ENCODE measurements at places on chromosomes 2 and 18.

DNA sequence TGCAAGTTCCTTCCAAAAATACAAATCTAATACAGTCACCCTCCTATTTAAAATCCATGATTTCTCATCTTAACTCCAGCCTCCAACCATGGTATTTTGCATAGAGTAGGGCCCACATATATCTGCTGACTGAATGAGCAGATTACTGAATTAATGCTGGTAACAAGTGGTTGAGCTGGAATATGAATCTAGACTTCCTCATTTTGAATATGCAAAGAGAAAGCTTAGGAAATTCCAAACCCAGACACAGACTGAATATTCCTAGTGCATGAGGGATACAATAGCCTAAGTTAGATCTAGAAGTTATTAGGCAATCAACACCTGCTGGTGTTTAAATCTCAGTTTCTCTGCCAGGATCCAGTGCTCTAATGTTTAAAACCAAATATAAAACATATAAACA is 215.1 kb upstream of the CYP26B1 start:
- DNase-seq: no peak

- no peak for DNase-seq
Measured at GRCh38 chr18:58117786-58118403, 73.9 kb downstream of the NEDD4L start.

DNA sequence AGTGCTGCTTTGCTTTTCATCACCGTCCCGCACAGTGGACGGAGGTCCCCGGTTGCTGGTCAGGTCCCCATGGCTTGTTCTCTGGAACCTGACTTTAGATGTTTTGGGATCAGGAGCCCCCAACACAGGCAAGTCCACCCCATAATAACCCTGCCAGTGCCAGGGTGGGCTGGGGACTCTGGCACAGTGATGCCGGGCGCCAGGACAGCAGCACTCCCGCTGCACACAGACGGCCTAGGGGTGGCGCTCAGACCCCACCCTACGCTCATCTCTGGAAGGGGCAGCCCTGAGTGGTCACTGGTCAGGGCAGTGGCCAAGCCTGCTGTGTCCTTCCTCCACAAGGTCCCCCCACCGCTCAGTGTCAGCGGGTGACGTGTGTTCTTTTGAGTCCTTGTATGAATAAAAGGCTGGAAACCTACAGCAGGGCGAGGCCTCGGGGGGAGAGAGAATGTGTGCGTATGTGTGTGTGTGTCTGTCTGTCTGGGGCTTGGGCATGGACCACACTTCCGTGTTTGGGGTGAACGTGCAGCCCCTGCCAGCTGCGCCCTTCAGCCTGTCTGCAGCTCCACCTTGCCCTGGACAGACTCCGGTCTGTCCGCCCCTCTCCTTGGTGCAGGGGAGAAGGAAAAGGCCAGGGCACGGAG is 32.3 kb downstream of the GPC1 start:
- DNase-seq: no peak

DNA sequence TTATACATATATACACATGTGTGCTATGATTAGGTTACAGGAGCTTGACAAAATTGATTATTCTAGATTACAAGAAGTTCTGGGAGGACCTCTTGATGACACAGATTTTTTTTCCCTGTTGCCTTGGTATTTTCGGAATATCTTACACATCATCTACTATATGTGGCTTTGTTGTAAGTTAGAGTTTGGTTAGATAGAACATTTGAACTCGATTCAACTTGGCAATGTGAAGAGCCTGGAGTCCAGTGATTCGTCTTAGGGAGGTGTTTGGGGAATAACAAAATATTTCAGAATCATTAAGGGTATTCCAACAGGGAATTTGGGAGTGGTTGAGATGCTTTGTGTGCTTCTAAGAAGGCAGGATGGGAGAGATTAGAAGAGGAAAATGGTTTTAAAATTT is 39.3 kb upstream of the EFEMP1 start:
- no peak for DNase-seq

DNA sequence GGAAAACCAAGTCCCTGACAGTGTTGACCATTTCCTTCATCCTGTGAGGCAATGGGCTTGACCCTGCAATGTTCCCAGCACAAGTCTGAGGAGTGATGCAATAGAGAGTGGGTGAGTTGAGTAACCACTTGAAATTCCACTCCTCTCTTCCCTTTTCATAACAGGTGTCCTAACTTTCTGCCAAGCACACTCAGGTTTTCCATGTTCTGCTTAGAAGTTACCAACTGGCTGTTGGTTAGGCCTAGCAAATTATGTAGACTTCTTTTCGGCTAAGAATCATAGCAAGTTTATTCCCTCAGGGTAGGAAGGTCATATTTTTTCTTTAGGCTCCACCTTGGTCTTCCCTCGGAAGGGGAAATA is 11.5 kb downstream of the GNLY start:
- DNase-seq: no peak

DNA sequence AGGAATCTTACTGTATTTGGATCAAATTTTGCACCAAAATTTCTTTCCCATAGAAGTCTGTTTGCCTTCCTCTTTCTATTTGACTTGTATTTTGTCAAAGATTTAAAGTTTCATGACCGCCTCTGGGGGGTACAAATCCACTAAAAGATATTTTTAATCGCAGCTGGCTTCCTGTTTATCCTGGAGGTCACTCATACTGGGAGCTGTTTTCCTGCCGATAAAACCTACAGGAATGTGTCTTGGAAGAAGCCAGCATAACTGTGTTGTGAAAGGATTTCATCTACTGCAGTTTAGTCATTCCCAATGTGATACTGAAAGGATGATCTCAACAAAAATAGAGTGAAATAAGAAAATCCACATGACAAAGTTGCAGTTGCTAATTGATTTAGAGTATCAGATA is 184.0 kb downstream of the RIT2 start:
- DNase-seq: no peak

DNA sequence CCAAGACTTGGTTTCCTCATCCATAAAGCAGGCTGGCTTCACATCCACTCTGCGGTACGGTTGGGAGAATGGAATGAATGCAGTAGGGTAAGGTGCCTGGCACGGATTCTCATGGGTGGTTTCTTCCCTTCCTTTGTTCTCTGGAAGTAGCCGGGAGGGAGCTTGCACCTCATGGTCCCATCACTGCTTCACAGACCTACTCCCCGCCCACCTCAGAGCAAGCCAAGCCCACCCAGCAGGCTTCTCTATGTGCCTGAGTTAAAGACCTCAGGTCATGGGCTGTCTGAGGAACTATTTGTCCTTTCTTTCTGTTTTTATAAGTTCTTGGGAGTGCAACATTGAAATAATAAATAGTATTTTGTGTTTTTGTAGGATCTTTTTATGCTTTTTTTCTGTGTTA is 3.5 kb downstream of the DCDC2C start:
- no peak for DNase-seq

GRCh38 chr2:39664888-39665591 is 677 bp upstream of the TMEM178A start:
- DNase-seq: no peak

DNA sequence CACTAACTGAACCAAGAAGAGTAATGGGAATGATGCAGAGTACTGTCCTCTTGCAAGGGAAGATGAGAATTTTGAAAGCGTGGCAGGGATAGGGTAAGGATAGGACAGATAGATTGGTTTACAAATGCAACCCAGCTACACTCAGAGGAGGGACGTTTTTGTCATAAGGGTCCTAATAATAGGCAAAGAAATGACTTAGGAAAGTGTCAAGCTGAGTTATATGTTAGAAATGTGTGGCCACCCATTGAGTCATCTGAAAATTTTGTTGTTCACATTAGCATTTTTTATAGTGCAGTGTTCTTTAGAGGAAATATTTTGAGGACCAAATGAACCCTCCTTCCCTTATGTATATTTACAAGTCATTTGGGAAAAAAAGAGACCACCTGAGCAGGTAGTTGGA is 137.5 kb downstream of the PHLPP1 start:
- DNase-seq: no peak

DNA sequence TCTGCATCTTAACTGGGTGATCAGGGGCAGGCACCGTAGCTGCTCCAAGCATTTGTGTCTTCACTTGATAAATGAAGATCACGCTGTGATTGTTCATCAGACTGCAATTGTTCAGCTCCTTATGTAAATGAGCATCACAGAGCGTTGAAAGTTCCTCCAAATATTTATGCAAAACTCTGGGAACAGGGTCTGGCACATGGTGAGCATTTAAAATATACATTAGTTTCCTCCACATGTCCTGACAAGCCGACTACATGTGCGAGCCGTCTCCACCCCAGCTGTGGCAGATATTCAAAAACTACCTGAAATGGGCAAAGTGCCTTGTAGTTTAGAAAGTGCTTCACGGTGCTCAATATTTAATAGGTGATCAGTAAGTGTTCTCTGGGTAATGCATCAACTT is 175.1 kb upstream of the ID2 start:
- DNase-seq: no peak

GRCh38 chr2:182824056-182824766 is 42.2 kb downstream of the FRZB start:
- DNase-seq: no peak

- DNase-seq: no peak
Measured at GRCh38 chr18:34321066-34321465, 96.4 kb upstream of the NOL4 start.

DNA sequence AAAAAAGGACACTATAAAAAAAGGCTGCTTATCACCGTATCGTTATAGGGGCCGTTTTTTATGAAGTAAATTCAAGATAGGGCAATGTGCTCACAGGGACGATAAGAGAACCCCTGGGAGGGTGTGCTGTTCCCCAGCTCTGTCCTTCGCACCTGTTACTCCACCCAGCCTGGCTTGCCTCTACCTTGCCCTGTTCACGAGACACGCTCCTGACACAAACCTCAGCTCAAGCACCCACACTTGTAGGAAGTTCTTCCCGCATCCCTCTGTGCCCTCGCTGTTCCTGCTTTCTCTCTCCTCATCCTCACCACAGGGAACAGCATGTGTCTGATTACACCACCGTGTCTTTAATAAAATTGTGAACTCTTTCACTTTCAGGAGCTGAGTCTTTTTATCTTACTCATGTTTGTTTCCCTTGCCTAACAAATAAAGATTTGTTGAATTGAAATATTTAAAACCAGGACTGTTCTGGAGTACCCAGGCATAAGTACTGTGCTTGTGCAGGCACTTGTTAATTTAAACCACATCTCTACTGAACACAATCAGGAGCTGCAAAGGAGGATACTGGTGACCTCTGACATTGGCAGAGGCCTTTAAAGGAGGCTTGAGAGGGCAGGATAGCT is 26.0 kb upstream of the KIDINS220 start:
- no peak for DNase-seq

DNA sequence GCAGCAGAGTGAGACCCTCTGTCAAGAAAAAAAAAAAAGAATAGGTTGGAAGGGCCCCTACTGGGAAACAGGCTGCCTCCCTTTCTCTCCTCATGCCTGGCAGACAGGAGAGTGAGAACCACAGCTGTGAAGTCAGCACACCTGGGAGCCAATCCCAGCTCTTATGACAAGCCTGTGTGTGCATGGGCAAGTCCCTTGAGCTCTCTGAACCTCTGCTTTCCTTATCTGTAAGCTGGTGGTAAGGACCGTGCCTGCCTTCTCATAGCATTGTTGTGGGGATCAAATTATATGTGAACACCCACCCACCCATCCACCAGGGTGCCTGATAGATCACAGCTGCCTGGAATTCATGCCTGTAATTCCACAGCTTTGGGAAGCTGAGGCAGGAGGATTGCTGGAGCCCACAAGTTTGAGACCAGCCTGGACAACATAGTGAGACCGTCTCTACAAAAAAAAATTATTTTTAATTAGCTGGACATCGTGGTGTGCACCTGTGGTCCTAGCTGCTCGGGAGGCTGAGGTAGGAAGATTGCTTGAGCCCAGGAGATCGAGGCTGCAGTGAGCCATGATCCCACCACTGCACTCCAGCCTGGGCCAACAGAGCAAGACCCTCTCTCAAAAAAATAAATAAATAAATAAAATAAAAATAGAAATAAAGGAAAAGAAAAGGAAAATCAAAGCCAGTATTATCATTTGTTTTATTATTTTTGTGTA is 66.9 kb upstream of the MCFD2 start:
- no peak for DNase-seq

GRCh38 chr2:108403494-108403893 is 25.7 kb downstream of the SULT1C4 start:
- DNase-seq: no peak

GRCh38 chr2:235049069-235049468 is 97.3 kb downstream of the SH3BP4 start:
- DNase-seq: no peak

GRCh38 chr2:30860003-30860725 is 52.9 kb upstream of the CAPN13 start:
- DNase-seq: no peak

GRCh38 chr18:7608781-7609201 is 41.7 kb downstream of the PTPRM start:
- DNase-seq: no peak

- DNase-seq: no peak
Measured at GRCh38 chr2:88561646-88562388, 65.4 kb downstream of the EIF2AK3 start.

GRCh38 chr2:101149241-101150192 is 1.7 kb downstream of the TBC1D8 start:
- DNase-seq: no peak

GRCh38 chr2:109265369-109265768 is 136.4 kb downstream of the SH3RF3 start:
- no peak for DNase-seq

GRCh38 chr2:137721733-137722132 is 242.5 kb upstream of the HNMT start:
- no peak for DNase-seq

- no peak for DNase-seq
Measured at GRCh38 chr2:240255811-240256703, 115.6 kb upstream of the OTOS start.

- DNase-seq: no peak
Measured at GRCh38 chr2:158799181-158799580, 4.1 kb downstream of the DAPL1 start.

DNA sequence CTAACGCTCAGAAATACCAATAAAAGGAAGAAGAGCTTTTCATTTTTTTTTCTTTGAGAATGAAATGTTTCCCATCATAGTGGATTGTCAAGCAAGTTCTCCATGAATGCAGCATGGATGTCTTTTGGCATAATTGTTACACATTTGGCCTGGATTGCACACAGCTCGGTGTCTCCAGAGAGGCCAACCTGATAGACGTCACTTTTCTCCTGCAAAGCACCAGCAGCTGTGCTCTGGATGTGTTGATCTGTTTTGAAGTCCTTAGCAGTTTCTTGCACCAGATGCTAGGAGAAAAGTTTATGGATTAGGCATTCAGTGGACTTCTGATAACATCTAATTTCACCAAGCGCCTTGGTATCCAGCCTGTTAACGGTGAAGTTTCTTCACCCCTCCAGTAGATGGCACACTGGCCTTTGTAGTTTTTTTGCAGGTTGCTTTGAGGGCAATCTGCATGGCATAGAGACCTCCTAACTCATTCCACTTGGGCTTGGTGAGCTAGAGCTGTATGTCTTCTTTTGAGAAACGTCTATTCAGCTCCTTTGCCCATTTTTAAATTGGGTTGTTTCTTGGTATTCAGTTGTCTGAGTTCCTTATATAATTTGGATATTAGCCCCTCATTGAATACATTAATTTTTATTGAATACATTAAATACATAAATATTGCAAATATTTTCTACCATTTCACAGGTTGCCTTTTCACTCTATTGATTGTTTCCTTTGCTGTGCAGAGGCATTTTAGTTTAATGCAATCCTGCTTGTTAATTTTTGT is 59.7 kb downstream of the PTH2R start:
- no peak for DNase-seq

Measured in stimulated activated CD8-positive, alpha-beta memory T cell treated with anti-CD3 and anti-CD28 coated beads, Interleukin-15, amount 100 ng/mL, for 24 hours (primary cell).